ENCODE measurements at places on chromosomes 5 and 9.

DNA sequence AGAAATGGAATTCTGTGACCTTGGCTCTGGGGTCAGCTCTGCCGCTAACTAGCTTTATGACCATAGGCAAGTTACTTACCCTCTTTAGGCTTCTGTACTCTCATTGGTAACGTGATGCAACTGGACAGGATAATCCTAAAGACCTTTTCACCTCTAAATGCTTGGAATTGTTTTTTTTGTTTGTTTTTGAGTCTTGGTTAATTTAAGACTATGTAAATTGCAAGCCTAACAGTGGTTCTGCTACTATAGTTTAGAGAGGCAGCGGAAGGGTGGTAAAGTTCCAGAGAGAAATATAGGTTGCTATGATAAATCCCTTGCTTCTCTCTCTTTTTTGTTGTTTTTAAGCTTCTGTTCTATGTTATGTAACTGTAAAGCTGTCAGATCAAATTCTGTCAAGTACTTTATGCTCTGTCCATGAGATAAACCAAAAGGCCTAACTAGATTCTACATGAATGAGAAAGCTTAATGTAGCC lies 17.6 kb downstream of the FAM169A start:
- no peak for DNase-seq

DNA sequence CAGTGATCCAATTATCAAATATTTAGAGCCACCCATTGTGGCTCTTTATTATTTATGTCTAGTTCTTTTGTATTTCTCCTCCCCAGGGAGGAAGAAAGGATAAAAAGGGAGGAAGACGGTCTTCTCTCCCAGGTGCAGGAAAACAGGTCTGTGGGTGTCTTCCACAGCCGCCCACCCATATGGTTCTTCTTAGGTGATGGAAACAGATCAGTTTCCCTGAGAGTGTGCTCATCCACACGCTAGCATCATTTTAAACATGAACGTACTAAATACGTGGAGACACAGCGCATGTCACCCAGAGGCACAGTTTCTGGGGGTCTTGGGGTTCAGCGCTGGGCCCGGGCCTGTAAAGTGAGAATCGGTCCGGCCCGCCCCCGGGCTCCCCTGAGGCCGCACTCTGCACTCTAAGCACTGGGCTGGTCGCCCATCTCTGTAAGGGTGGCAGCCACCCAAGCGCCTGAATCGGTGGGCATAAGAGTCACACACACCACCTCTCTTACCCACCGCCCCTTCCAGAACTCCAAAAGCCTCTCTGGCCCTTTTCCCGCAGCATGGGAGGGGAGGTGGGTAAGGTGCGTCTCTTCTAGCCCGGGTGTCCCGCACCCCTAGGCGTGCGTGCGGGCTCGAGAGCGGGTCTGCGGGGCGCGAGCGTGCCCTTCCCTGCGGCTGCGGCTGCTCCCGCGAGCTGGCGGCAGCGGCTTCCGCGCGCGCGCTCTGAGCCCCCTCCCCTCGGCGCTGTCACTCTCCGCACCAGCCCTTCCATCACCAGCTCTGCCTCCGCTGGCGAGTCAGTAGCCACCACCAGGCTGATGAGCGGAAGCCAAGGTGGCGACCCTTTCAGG lies 1.3 kb downstream of the PTCH1 start:
- DNase-seq, result peak; percentile 59

DNA sequence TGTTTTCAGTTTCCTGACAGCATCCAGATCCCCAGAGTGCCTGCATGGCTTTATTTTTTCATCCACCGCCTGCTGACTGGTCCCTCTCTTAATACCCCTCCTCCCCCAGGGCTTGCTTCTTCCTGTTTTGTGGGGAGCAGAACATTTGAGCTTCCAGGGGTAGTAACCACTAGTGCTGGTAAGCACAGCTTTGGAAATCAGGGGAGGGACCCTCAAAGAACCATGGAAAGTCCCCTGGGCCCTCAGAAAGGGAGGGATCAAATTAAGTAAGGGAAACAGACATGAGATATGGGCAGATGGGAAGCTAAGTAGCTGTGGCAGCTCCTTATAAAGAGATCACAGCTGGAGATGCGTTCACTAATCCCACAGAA lies 26.8 kb downstream of the GRIA1 start:
- no peak for DNase-seq

GRCh38 chr5:98798371-98798770 lies 24.9 kb downstream of the RGMB start:
- no peak for DNase-seq

GRCh38 chr5:175819090-175819425 lies 52.3 kb upstream of the CPLX2 start:
- DNase-seq, result no peak

DNA sequence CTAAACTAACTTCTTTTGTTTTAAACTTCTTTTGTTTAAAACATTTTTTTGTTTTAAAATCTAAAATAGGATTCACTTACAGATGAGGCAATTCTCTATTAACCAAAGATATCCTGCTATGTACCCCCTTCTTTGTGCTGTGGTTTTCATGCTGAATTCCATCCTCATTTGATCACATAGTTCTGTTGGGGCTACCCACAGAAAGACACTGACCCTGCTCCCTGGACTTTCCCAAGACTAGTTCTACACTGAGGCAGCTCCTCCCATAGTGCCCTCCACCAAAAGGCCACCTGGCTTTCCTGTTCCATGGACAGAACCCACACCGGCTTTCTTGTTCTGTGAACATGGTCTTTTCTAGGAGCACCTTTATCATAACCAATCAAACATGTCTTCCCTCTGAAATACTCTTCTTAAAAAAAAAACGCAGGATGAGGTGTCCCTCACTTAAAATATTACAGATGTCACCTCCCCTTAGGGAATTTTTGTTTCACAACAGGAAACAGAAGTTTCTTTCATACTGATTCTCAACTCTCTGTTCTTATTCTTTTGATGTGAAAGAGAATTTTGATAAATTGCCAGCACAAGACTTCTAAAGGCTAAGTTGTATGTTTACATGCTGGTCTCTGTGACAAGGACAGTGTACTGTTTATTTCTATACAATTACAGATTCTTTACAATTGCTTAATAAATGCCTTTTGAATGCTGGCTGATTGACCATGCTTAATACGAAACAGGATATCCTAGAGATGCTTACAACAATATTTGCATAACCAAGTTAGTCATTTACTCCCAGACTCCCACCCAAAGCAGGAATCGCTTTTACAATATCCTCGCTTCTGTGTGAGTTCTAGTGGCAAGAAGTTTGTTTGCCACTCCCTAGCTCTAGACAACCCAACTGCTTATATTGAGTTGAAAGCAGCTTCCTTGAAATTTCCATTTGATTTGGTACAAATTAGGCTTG lies 300.4 kb downstream of the DTWD2 start:
- no peak for DNase-seq

GRCh38 chr9:136847826-136848392 lies 1.3 kb upstream of the PHPT1 start:
- DNase-seq, result peak; percentile 90

GRCh38 chr9:85129514-85129913 lies 460.0 kb downstream of the NTRK2 start:
- no peak for DNase-seq

GRCh38 chr5:9283473-9283872 lies 262.4 kb downstream of the SEMA5A start:
- DNase-seq, result no peak

- no peak for DNase-seq
These were observed 159.8 kb downstream of the SLF1 start for GRCh38 chr5:94778299-94778698.

- DNase-seq, result no peak
These were observed 9.6 kb downstream of the PIP5K1B start for GRCh38 chr9:68714416-68715180.

- peak; percentile 85 for DNase-seq
These were observed 99.4 kb downstream of the C5orf15 start for GRCh38 chr5:133868946-133869518.

GRCh38 chr5:31731710-31732301 lies 92.9 kb downstream of the PDZD2 start:
- no peak for DNase-seq

DNA sequence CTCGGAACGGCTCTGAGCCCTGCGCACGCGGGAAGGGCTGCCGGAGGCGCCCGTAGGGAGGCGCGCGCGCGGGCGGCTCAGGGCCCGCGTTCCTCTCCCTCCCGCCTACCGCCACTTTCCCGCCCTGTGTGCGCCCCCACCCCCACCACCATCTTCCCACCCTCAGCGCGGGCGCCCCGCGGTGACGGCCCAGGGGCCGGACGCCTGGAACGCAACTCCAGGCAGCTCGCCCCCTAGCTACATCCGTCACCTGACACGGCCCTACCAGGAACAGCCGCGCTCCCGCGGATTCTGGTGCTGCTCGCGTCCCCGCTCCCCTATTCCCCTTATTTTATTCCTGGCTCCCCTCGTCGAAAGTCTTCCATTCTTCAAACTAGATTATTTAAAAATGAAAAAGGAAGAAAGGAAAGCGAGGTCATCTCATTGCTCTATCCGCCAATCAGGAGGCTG lies at the start of gene CDKN2B-AS1:
TSS of gene CDKN2B-AS1 (plus strand) at position 236 of the 450 bp plus-strand sequence.
- DNase-seq, result peak; percentile 65

- DNase-seq, result no peak
These were observed 679 bp downstream of the DOLK start for GRCh38 chr9:128946571-128947276.

DNA sequence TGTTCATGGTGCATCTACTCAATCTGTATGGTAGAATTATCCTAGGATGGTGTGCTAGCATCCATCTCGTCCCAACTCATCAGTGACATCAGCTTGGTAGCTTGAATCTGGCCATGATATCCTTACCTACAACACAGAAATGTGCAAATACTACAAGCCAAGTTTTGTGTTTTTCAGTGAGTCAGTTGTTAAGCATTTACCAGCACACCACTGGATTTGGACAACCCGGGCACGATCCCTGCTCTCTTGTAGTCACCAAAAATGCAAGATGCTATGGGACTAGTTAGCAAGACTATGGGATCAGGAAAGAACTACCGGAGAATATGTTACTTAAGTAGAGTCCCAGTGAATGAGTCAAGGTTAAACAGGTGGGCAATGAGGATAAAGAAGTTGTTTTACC lies 32.1 kb upstream of the ZNF354B start:
- no peak for DNase-seq

DNA sequence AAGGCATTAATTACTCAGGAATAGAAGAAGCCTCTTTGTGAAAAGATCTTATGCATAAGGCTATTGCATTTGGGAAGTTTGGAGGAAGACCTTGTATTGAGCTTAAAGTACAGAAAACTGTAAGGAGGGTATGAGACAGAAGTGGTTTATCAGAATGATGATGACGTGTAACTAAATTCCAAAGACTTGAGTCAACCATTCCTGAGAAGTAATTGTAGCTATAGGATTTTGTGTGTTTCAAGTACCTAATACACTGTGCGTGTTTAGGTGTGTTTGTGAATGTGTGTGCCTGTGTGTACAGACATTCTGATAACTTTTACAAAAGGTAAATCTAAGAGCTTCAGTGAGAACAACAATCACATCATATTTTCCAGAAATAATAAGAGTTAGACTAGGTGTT lies 46.5 kb upstream of the IRX2 start:
- DNase-seq, result no peak

- no peak for DNase-seq
These were observed 12.3 kb downstream of the MVB12B start for GRCh38 chr9:126338945-126339344.

DNA sequence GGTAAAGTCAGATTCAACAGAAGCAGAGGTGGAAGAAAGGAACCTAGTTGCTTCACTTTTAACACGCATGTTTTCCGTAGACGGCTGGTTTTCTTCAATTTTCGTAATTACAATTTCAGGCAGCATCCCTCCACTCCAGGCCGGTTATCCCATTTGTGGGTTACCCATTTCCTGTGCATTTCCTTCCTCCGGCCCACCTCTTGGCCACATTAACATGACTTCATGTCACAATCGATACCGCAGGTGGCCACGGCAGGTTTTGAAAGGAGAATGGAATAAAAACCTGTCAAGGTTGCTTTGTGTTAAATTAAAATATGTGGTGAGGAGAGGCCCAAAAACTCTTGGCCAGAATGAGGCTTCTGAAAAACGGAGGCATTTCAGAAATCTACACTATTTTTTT lies 130.2 kb downstream of the PCSK5 start:
- peak; percentile 47 for DNase-seq

DNA sequence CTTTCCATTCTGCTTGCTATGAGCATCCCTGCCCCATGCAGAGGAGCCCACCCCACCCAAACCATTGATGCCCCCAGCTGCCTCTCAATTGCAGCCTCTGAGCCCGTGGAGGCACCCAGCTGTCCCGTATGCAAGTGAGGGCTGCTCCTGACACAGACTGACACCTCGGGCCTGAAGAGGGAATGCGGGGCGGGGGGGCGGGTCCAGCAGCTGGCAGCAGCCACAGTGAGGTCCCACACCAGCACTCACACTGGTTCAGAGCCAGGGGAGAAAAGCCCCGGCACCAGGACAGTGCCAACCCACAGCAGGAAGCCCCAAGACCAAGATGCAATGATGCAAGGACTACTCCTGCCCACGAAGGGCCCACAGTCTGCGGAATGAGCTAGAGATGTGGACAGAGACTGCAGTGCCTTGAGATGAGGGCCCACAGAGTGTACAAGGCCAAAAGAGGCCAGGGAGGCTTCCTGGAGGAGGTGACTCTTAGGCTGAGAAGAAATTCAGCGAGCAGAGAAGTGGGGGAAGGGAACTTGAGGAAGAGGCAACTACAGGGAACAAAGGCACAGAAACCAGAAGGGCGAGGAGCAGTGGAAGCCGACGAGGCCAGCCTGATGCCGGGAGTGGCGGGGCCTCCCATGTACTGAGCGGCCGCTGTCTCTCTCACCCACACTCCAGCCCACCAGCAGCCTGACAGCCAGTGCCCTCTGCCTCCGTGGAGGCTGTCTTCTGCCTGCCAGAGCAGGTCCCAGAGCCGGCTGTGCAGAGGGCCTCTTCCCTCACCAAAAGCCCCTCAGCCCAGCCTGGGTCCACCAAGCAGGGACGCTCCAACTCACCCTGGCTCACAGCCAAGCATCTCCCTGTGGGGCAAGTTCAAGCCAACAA lies 9.2 kb downstream of the EEIG1 start:
- peak; percentile 43 for DNase-seq

GRCh38 chr9:132167192-132167591 lies 5.3 kb downstream of the NTNG2 start:
- no peak for DNase-seq

DNA sequence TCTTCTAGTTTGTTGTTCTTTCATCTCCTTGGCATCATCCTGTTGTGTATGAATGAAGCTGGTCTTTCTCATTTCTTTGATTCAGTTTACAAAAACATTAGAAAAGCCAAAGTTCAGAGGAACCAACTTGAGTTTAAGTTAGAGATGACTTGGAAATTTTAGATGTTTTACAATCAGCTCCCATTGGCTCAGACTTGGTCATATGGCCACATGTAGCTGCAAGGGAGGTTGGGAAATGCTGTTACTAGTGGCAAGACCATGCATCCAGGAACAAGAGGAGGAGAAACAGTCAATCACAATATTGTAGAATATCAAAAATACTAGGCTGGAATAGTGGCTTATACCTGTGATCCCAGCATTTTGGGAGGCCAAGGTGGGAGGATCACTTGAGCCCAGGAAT lies 19.5 kb downstream of the CARD6 start:
- DNase-seq, result no peak

DNA sequence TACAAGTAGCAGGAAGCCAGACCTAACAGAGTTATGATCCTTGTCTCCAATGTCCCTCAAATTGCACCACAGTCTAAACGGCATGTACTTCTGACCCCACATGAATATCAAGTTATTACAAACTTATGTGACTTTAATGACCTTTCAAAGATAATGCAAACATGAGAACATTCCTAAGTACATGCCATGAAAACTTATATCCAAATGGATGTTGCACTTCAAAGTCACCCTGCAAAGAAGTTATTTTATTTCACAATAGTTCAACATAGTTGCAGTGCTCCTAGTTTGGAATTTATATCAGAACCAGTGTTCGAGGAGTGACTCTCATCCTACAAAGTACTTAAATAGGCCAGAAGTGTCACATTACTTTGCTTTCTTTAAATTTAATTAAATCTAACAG lies 41.2 kb upstream of the ITGA1 start:
- DNase-seq, result no peak

- no peak for DNase-seq
These were observed 473.7 kb upstream of the PTGER4 start for GRCh38 chr5:40206030-40206429.

Data from femur (tissue), 1 donor.